ENCODE measurements at places on chromosomes 5 and 9.
A peak's percentile ranks its signal among the peaks of the same experiment; 100 is the strongest.

GRCh38 chr9:78515108-78515507 is 218.2 kb downstream of the PSAT1 start:
- DNase-seq = no peak

- DNase-seq = no peak
Measured at GRCh38 chr9:89418882-89419640, 78.9 kb downstream of the SEMA4D start.

DNA sequence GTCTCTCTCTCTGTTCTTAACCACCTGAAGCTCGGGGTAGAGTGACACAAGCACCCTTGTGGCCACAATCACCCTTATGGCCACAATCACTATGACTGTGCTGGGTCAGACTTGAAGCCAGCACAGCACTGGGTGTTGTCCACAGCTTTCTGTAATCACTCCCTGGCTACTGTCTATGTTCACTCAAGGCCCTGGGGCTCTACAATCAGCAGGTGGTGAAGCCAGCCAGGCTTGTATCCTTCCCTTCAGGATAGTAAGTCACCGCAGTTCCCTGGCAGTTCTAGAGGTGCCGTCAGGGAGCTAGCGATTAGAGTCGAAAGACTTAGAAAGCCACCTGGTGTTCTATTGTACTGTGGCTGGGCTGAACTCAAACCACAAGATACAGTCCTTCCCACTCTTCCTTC is 44.2 kb downstream of the GDA start:
- peak; percentile 6 for DNase-seq

DNA sequence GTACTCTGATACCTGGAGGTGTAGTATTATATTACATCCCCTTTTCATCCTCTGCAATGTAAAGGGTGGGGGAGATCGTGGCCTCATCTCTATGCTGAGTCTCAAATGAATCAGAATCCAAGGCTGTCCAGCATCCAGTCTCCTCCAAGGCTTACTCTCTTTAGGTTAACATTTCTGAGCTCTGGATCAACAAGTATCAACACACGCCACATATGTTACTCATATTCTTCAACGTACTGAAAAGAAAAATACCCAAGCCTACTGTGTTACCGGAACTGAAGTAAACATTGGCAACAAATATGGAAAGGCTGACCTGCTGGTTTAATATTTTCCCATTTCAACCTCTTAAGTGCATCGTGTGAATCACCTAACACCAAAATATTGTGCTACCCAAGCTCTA is 241.8 kb downstream of the GAS1 start:
- no peak for DNase-seq

GRCh38 chr5:4533457-4534105 is 606.5 kb upstream of the ADAMTS16 start:
- DNase-seq = no peak

DNA sequence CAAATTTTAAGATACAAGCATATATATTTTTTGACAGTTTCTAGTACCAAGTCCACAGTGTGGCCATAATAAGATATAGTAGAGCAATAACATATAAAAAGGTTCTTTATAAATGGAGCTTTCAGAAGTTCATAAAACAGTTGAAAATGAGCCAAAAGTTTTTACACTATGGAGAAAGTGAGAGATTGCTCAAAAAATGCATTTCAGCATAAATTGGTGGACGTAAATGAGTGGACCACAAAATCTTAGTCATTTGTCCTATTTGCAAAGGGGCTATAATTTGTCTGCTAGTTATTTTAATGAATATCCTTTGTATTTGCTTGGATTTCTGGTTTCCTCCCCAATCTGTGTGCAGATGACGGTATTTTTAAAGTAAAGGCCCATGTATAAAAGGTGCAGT is 159.4 kb upstream of the DAP start:
- no peak for DNase-seq

- DNase-seq = no peak
Measured at GRCh38 chr9:38120961-38121360, 51.9 kb upstream of the SHB start.

DNA sequence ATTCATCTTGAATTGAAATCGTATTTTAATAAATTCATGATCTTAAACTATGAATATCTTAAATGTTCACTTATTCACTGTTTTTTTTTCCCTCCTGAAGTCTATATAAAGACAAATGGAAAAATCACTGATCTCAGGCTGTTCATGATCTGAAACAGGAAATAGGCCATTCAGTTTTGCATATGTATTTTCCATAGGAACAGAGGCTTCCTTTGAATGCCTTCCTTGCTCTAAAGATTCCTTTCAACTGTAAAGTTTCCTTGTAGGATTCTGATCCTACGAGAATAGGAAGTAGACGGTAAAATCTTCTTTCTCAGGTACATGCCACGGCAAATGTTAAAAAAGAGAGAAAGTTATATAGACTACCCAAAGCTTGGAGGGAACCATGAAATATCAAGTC is 194.4 kb upstream of the PPP1R2B start:
- DNase-seq = no peak

- no peak for DNase-seq
Measured at GRCh38 chr9:18138656-18139055, 335.3 kb upstream of the ADAMTSL1 start.

GRCh38 chr5:103745353-103746065 is 182.9 kb upstream of the NUDT12 start:
- no peak for DNase-seq

DNA sequence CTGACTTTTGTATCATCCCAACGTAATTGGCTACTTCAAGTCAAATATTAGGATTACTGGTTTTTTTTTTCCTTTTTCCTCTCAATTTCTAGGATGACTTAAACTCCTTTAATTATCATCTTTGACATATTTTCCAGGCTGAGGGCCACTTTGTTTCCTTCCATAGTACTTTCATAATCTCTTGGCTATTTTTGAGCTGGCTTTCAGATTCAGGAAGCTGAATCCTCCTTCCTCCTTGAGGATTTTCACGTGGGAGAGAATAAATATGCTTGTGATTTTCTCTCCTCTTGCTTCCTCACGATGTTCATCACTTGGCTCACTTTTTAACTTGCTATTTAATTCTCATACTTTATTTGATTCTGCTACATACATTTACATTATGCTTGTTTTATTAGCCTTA is 88.1 kb downstream of the ITGA1 start:
- DNase-seq = no peak

DNA sequence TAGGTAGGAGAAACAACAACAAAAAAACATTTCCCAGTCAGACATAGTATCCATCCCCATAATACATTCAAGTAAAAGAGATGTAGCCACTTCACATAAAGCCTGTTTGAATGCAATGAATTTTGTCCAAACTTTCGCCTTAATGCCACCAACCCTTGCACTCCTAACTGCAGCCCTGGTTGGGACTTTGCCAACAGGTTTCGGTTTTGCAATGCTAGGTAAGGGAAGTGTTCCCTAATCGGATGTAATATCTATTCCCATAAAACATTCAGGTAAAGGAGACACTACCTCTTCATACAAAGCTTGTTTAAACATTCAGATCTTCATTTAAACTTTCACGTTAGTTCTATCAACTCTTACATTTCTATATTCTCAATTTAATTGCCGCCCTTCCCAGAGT is 336.1 kb downstream of the DRD1 start:
- no peak for DNase-seq

- DNase-seq = peak; percentile 23
Measured at GRCh38 chr5:112636751-112637150, 100.9 kb upstream of the APC start.

DNA sequence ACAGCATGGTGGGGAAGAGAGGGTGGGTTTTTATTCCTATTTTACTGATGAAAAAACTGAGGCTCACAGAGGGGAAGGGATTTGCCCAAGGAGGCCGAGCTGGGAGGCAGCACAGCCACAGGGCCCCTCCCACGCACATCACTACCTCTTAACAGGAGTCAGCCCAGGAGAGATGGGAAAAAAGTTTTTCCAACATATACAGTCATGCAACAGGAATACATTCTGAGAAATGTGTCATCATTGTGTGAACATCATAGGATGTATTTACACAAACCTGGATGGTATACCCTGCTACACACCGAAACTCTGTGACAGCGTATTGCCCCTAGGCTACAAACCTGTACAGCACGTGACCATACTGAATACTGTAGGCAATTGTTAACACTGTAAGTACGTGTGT is 11.6 kb downstream of the TRAF1 start:
- no peak for DNase-seq

DNA sequence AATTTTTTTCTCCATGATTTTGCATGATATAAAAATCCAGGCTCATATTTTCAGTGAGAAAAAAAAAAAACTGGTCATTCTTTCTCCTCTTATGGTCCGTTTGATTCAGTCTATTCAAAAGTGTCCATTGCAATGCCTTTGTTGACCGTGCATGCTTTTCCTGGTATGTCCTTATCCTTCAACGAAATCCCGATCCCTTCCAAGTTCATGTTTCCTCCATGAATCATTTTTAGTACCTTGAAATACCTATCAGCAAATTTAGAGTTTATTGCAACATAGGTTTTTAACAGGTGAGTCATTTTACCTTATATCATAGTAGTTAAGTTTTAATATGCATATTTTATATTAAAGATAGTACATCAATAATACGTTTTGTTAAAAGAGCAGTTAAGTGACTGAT is 773.8 kb upstream of the CHD1 start:
- DNase-seq = no peak

DNA sequence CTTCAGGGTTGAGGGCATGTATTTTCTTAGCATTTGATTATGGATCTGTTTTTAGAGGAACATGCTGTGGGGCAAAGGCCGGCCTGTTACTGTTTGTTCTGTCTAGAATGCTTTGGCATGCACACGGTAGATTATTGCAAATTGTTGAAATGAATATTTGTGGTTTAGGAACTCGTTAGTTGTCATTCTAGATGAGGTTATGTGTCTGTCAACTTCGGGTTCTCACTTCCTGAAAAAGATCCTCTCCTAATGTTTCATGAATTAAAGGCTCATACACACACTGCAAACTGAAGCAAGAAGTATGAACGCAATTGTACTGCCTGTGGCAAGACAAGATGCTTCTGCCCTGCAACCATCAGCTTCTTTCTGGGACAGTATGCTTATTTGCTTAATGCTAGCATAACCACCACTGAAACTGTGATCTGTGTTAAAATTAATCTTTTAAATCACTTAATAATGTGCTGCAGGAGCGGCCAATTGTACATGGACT is 99.6 kb downstream of the BASP1 start:
- DNase-seq = no peak

GRCh38 chr5:91777671-91778070 is 394.6 kb upstream of the ARRDC3 start:
- DNase-seq = no peak

GRCh38 chr5:7753596-7753995 is 97.3 kb downstream of the CFAP90 start:
- no peak for DNase-seq

- DNase-seq = no peak
Measured at GRCh38 chr5:171032435-171032973, 170.7 kb downstream of the RANBP17 start.

- no peak for DNase-seq
Measured at GRCh38 chr5:37619353-37619752, 220.5 kb downstream of the GDNF start.

- no peak for DNase-seq
Measured at GRCh38 chr9:22813529-22813928, 366.9 kb downstream of the DMRTA1 start.

DNA sequence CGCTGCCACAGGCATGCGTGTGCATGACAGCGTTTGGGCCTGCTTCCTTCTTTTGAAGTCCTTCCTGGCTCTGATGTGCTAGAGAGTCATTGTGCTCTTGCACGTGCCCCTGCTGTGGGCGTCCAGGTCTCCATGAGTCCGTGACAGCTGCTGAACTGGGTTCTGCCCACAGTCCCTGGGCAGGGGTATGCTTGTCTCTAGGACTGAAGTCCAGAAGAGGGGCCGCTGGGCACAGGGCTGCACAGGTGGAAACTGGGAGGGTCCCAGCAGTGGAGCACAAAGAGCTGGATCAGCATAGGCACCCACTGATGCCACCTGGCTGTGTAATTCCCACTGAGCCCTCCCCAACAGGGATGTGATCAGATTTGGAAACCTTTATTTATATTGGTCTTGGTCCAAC is 169.4 kb downstream of the IRX2 start:
- no peak for DNase-seq

GRCh38 chr5:110440058-110440457 is 286.4 kb downstream of the TMEM232 start:
- DNase-seq = no peak

DNA sequence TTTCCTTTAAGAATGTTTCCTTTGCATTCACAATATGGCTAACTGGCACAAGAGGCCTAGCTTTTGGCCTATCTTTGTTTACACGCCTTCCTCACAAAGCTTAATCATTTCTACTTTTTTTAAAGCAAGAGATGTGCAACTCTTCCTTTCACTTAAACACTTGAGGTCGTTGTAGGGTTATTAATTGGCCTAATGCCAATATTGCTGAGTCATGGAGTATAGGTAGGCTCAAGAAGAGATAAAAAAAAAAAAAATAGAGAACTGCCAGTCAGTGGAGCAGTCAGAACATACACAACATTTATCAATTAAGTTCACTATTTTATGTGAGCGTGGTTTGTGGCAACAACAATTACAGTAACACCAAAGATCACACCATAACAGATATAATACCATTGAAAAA is 5.9 kb downstream of the FKBP15 start:
- peak; percentile 95 for DNase-seq

GRCh38 chr5:74113927-74114326 is 487.9 kb downstream of the ARHGEF28 start:
- no peak for DNase-seq

DNA sequence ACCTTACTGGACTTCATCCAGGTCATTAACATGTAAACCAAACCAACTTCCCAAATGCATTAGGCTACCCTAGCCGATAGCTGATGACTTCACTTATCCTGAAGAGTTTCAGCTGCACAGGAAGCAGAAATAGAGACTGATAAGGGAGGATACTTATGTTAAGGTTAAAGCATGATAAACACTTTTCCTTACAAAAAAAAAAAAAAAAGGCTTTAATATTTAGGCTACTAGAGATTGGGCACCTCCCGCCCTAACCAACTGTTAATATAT is 1.6 kb upstream of the MEF2C start:
- peak; percentile 86 for DNase-seq

DNA sequence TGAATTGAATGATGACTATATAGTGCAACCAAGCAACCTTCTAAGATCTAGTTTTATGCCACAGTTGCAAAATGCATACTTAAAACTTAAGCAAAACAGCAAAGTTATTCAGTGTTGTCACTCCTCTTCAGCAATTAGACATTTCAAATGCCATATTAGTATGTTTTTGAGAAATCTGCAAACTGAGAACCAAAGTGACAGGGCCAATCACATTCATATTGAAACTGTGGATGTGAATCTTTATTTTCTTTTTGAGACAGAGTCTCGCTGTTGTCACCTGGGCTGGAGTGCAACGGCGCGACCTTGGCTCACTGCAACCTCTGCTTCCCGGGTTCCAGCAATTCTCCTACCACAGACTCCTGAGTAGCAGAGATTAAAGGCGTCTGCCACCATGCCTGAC is 249.2 kb upstream of the EFNA5 start:
- no peak for DNase-seq

DNA sequence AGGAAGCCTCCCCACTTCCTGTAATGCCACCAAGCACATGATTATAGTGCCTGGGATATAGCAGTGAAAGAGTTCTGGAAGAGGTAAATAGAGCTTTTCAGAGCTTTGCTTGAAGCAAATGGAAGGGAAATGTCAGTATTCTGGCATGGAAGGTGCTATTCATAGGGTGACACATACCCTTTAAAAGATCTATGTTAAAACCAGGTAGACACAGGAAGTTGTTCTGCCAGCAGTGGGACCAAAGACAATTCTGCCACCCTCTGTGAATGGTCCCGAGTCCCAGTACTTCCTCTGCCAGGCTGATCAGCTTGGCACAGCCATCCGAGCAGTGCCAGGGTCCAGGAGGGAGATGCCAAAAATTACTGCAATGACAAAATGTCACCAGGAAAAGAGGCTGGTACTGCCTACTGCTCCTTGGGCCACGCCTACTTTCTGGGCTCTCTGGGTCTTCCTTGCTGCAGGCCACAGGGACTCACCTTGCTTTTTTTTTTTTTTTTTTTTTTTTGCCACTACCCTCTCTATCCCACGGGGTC is 26.7 kb downstream of the GARNL3 start:
- DNase-seq = no peak
